Activated T-helper 2 cell treated with anti-CD3 and anti-CD28 coated beads, Interferon-gamma antibody, Interleukin-2, Interleukin-4, amounts not matched to agents 10 μg/mL and 5 μg/mL and 100 μg/mL, durations not matched to agents 14 hours and 24 hours and 36 hours (primary cell): ENCODE measurements at places on chromosomes 5 and 9. TPM values are rescaled to one million over a fixed set of nuclear protein-coding genes. Genes with fewer than 3 reads are reported as not detected.

- peaks cover 18% of the 10 kb centered on the region for H3K4me1 ChIP-seq
- peaks cover 67% of the 10 kb centered on the region for H3K27me3 ChIP-seq
- peaks cover 2% of the 10 kb centered on the region for H3K36me3 ChIP-seq
- H3K27ac ChIP-seq = no peak overlapping the region
- peak overlapping the region; percentile 79 for H3K4me3 ChIP-seq
These were observed 955 bp upstream of the GALNT12 start for GRCh38 chr9:98806394-98807035.

GRCh38 chr9:115517335-115518075, 399.5 kb upstream of the TNC start:
- no peaks in the 10 kb centered on the region for H3K27me3 ChIP-seq
- no peaks in the 10 kb centered on the region for H3K36me3 ChIP-seq
- no peaks in the 10 kb centered on the region for H3K4me1 ChIP-seq
- no peak overlapping the region for H3K27ac ChIP-seq
- no peak overlapping the region for H3K4me3 ChIP-seq

- no peak for DNase-seq
- no peak overlapping the region for H3K4me3 ChIP-seq
- no peaks in the 10 kb centered on the region for H3K4me1 ChIP-seq
- no peaks in the 10 kb centered on the region for H3K36me3 ChIP-seq
- H3K27me3 ChIP-seq = no peaks in the 10 kb centered on the region
These were observed 307.7 kb upstream of the TLE4 start for GRCh38 chr9:79264041-79264440.

GRCh38 chr5:54645882-54646355, 128.4 kb downstream of the SNX18 start:
- H3K27ac ChIP-seq = peak overlapping the region; percentile 86
- peak overlapping the region; percentile 46 for H3K4me3 ChIP-seq
- peaks cover 50% of the 10 kb centered on the region for H3K4me1 ChIP-seq
- H3K27me3 ChIP-seq = no peaks in the 10 kb centered on the region
- H3K36me3 ChIP-seq = peaks cover 4% of the 10 kb centered on the region
- DNase-seq = no peak

- H3K36me3 ChIP-seq = no peaks in the 10 kb centered on the region
- DNase-seq = peak; percentile 18
- peaks cover 3% of the 10 kb centered on the region for H3K4me1 ChIP-seq
- no peaks in the 10 kb centered on the region for H3K27me3 ChIP-seq
These were observed 580.8 kb downstream of the CCDC171 start for GRCh38 chr9:16133556-16134227.

DNA sequence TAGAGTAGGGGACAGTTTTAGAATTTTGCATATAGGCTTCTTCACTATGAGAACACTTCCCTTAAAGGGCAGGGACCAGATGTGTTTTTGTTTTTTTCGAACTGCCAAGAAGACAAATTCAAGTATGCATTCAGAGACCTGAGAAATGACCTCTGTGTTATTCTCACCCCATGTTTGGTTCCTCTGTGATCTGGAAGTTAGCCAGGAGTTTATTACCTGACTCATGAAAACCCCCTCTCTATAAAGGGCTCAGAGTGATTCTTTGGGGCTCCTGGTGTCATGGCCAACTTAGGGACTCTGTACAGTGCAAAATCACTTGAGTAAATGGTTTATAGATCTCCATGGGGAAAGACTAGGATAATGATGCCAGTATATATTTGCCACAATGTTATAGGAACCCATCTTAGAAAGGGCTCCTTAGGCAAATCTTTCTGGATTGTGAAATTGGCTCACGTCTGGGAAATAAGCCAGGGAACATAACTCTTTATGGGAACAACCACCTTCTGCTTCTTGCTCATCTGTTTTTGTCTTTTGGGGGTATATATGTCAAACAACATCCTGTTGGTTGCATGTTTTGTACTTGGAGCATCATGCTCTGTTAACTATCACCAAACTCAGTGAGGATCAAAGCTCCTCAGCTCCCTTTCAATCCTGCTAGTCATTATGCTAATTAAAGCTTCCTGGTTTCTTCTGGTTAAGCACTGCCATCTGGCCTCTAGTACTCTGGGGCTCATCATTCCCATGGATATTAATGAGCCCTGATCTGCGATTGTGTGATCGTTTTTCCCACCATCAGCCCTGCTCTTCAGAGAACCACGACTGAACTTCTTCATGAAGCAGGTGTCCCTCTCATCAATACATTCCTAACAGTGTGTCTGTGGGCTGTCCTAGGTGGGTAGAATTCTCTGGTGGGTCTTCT, 173.4 kb upstream of the CDH12 start:
- H3K27ac ChIP-seq = no peak overlapping the region
- H3K27me3 ChIP-seq = no peaks in the 10 kb centered on the region
- H3K36me3 ChIP-seq = no peaks in the 10 kb centered on the region
- H3K4me1 ChIP-seq = no peaks in the 10 kb centered on the region

GRCh38 chr9:78300209-78300608, 3.3 kb downstream of the PSAT1 start:
- DNase-seq = no peak
- no peak overlapping the region for H3K4me3 ChIP-seq
- peaks cover 30% of the 10 kb centered on the region for H3K4me1 ChIP-seq
- H3K36me3 ChIP-seq = peaks cover 58% of the 10 kb centered on the region
- no peaks in the 10 kb centered on the region for H3K27me3 ChIP-seq

GRCh38 chr5:83633285-83633684, 87.4 kb downstream of the HAPLN1 start:
- no peaks in the 10 kb centered on the region for H3K36me3 ChIP-seq
- no peak overlapping the region for H3K27ac ChIP-seq
- no peaks in the 10 kb centered on the region for H3K27me3 ChIP-seq
- no peak for DNase-seq

- peaks cover 6% of the 10 kb centered on the region for H3K27me3 ChIP-seq
- no peaks in the 10 kb centered on the region for H3K36me3 ChIP-seq
- DNase-seq = no peak
These were observed 118.1 kb upstream of the SMIM23 start for GRCh38 chr5:171667341-171668096.

- peaks cover 46% of the 10 kb centered on the region for H3K4me1 ChIP-seq
- peak overlapping the region; percentile 83 for H3K4me3 ChIP-seq
- DNase-seq = peak; percentile 21
- no peaks in the 10 kb centered on the region for H3K36me3 ChIP-seq
These were observed 17.4 kb upstream of the ADRB2 start for GRCh38 chr5:148808864-148809642.

DNA sequence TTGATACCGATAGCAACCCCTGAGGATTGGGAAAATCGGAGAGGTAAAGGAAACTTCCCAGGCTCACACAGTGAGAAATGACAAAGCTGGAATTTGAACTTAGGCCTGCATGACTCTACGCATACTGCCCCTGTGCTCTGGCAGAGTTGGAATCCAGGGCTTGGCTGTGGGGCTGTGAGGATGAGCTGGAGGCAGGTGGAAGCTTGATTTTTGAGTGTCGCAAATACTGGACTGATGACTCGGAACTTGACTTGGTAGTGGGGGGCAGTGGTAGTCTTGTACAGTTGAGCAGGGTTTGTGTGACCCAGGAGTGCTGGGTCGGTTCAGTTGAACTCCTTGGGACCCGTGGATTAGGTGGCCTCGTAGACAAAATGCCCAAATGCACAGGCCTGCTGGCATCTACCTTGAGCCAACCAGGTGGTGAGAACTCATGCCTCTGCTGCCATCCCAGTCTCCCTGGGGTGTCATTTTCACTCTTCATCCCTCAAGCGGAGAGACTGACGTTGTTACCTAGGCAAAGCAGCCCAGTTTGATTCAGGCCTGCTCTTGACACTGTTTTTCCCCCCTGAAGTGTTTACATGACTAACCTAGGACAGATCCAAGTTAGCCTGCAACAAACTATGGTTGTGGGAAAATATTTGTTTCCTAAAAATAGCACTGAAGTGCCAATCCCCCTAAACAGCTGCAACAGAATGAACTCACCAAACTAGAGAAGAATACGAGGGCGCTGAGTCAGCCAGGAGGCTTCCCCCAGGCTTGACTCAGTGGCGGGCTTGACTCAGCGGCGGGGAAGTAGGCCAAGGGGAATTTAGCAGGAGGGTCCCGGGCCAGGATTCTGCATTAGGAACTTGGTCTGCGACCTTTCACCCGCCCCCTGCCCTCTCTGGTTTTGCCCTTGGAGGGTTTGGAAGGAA, 45.7 kb upstream of the ORM1 start:
- no peak for DNase-seq
- H3K4me1 ChIP-seq = no peaks in the 10 kb centered on the region
- no peak overlapping the region for H3K4me3 ChIP-seq
- no peak overlapping the region for H3K27ac ChIP-seq

GRCh38 chr5:137368651-137369050, 130.5 kb downstream of the SPOCK1 start:
- H3K4me3 ChIP-seq = no peak overlapping the region
- no peak overlapping the region for H3K27ac ChIP-seq
- DNase-seq = no peak

- no peak overlapping the region for H3K4me3 ChIP-seq
- no peaks in the 10 kb centered on the region for H3K36me3 ChIP-seq
- no peak overlapping the region for H3K27ac ChIP-seq
- peaks cover 46% of the 10 kb centered on the region for H3K4me1 ChIP-seq
- DNase-seq = no peak
- H3K27me3 ChIP-seq = peaks cover 11% of the 10 kb centered on the region
These were observed 115.8 kb upstream of the MAP3K1 start for GRCh38 chr5:56699538-56699937.

DNA sequence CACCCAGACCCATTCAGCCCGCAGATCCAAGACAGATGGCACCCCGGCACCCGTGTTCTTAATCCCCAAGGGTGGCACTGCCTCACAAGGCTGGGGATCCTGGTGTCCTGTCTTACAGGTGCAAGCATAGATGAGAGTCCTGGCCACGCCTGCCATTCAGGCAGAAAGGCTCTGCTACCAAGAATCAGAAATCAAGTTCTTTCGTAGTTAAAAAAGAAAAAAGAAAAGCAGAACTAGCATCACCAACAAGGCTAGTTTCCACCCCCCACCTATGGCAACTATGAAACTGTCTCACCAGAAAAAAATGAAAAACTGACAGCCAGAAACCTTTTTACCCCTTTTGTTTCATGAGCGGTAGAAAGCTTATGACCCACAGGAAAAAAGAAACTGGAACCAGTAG, 170.4 kb downstream of the SYK start:
- DNase-seq = no peak
- no peak overlapping the region for H3K4me3 ChIP-seq
- H3K36me3 ChIP-seq = peaks cover 4% of the 10 kb centered on the region
- peaks cover 40% of the 10 kb centered on the region for H3K4me1 ChIP-seq

DNA sequence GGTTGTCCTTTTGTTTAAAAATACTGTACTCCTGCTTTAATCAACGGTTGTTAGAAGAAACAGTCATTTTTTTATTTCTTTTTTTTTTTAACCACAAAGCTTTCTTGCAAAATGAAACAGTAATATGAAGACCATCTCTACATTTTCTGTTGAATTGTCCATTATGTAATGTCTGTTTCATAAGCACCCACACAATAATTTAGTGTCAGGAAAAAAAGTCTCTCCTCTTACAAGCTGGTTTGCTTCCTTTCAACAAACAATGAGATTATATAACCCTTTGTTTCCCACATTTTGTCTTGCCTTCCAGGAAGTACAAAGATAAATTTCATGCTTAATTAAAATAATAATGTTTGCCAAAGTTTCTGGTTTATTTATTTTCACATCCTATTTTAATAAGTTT, 16.7 kb downstream of the CTNNAL1 start:
- no peak for DNase-seq
- H3K27me3 ChIP-seq = peaks cover 24% of the 10 kb centered on the region
- peaks cover 23% of the 10 kb centered on the region for H3K4me1 ChIP-seq
- no peak overlapping the region for H3K27ac ChIP-seq
- H3K4me3 ChIP-seq = no peak overlapping the region

DNA sequence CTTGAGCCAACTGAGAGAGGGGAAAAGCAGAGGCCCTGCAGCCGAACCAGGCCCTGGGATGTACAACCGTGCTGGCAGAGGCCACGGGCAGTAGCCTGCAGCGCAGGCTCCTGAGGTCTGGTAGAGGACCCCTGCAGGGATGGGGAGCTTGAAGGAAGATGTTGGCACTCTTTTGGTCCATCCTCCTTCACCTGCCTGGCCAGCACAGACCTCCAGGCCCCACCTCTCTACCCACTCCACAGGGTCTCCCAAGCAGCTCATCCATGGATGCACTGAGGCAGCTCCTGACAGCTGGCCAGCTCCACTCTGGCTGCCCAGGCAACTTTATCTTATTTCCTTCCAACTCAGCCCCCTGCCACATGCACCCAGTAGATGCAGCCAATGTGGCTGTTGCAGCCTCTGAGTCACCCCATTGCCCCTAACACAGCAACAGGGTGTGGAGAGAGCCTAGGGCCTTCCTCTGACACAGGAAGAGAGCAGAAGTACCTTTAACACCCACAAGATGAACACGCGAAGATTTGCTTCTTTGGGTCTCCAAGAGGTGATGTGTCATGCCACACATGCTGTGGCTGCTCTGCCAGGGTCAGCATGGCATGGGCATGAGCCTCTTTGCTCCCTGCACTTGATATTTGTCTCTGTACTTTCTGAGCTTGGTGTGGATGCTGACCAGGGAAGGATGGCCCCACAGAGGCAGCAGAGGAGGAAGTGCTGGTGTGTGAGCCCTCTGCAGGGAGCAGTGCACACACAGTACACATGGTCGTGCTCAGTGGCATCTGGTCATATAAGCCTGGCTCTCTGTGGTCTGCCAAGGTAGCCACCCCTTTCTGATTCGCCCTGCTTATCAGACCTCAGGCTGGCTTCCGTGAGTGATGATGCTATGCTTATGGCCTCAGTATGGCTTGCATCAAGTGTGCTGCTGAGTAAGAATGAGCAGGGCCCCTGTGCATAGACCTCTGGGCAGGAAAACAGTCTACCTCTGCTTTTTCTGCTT, 117.2 kb downstream of the NRG2 start:
- H3K27me3 ChIP-seq = peaks cover 24% of the 10 kb centered on the region
- no peak overlapping the region for H3K4me3 ChIP-seq
- no peaks in the 10 kb centered on the region for H3K36me3 ChIP-seq
- no peak overlapping the region for H3K27ac ChIP-seq
- no peak for DNase-seq

GRCh38 chr9:76798527-76798926, 34.3 kb downstream of the PCA3 start:
- no peaks in the 10 kb centered on the region for H3K27me3 ChIP-seq
- H3K4me1 ChIP-seq = peaks cover 2% of the 10 kb centered on the region
- no peak for DNase-seq
- no peak overlapping the region for H3K4me3 ChIP-seq
- H3K27ac ChIP-seq = no peak overlapping the region

The DCANP1 gene
- not detected in 2 replicates for total RNA-seq

The FBXO38 gene
- total RNA-seq = 55.2 and 68.9 TPM in 2 replicates

The SVEP1 gene
- total RNA-seq = not detected in 2 replicates

The LIX1 gene
- total RNA-seq = not detected in 2 replicates

The CCL27 gene
- total RNA-seq = 0.25 and 0.55 TPM in 2 replicates

The RNF183 gene
- 0.30 TPM in 1 of 2 replicates, not detected in the other for total RNA-seq

The NELFB gene
- total RNA-seq = 71.4 and 72.6 TPM in 2 replicates

The ICE1 gene
- 31.8 and 33.9 TPM in 2 replicates for total RNA-seq

The BDP1 gene
- total RNA-seq = 36.1 and 36.9 TPM in 2 replicates

The DDX4 gene
- total RNA-seq = 0.09 TPM in 1 of 2 replicates, not detected in the other

The IFNA21 gene
- total RNA-seq = not detected in 2 replicates

The LCN2 gene
- not detected in 2 replicates for total RNA-seq

The NDUFB6 gene
- total RNA-seq = 43.9 and 47.4 TPM in 2 replicates

The CBY3 gene
- total RNA-seq = 0.39 and 0.51 TPM in 2 replicates
